A549 treated with DMSO at 1 μM for 4 hours (cell line): ENCODE measurements at places on chromosomes 4 and X. TPM values are rescaled to one million over a fixed set of nuclear protein-coding genes. Genes with fewer than 3 reads are reported as not detected.

Gene RAB33A
- 0.21 to 0.57 TPM (median 0.25 TPM) in 4 of 5 replicates, not detected in the other for total RNA-seq

Gene AR
- total RNA-seq = 3.4 to 4.7 TPM (median 4.1 TPM) in 5 replicates

Gene ABRAXAS1
- 5.1 to 9.3 TPM (median 7.4 TPM) in 5 replicates for total RNA-seq

Gene TMSB15A
- 0.15 to 1.1 TPM (median 0.71 TPM) in 5 replicates for total RNA-seq
